ENCODE measurements at places on chromosomes 6 and 20.

DNA sequence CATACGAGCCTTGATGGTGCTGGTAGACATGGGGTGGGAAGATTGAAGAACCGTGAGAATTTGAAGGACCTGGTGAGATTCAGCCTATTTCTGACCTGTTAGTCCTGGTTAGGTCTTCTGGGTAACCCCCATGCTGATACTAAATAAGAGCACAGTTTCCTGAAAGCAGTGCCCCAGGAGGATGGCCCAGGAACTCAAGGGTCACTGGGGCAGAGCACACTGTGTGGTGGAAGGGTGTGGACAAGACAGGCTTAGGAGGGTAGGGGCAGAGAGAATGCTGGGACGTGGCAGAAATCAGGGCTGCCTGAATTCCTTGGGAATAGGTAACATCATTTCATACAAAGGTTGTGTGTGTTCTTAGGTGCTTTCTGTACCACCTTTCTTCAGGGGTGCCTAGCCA, 31.9 kb upstream of the ENPP1 start:
- DNase-seq: no peak

GRCh38 chr6:147154454-147154853, 49.8 kb upstream of the STXBP5 start:
- no peak for DNase-seq

- no peak for DNase-seq
Observed at GRCh38 chr6:80182308-80182707, 75.8 kb downstream of the BCKDHB start.

DNA sequence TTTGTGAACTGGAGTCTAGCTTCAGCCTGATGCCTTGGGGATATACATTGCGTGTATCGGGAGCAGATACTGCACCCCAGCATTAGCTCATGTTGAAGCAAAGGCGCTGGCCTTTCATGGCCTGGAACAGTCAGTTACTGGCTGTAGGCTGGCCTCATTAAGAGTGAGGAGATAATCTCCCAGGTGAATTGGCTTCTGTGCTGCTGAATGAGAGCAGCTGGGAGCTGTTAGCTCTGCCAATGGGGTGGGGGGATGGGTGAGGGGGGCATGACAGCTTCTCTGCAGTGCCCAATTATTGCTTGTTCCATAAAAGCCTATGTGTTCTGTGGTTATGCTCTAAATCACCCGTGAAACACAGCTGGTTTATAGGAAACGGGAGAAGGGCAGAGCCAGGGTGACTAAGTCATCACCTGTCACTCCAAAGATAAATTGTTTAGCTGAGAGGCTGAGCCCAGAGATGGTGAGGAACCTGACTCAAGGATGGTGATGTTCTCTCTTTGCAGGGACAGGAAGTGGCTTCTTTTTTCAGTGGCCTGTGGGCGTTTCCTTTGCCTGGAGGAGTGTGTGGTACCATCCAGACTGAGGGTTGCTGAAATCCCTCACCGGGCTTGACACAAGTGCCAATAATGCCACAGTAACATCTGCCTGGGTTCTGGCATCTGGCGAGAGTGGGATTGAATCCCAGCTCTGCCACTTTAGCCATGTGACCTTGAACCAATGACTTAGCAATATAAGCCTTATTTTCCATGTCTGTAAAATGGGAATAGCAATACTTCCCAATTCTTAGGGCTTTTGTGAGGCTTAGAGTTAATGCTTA, 170.8 kb downstream of the BCAS1 start:
- DNase-seq: no peak

DNA sequence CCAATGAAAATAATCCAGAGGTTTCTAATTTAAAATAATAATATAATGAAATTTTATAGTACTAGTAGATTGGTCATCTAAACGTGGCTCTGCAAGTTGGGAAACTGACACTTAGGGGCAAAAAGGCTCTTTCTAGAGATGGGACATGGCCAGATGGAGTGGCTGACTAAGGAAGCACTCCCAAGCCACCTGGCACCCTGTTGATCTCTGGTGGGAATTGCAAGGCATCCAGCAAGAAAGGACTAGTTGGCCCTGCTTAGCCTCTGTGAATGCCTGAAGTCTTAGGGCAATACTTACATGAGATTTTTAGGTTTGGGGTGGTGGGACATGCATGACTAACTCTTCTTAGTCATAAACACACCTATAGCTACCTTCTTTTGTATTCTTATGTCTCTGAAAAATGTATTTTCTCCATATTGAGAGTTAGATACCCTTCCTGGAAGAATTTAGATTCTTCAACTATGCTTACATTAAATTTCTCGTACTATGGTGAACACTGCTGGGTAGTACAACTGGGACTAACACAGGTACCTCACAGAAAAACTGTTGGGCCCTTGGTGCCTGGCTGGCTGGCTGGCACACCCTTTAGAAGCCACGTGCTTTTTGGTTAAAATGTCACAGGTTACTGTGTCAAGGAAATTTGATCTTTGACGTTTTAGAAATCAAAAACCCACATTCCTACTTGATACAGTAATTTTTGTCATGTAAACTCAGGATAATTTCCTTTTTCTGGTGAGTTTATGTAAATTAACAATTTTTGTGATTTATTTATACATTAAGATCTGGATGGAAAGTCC, 25.0 kb upstream of the SH3BGRL2 start:
- no peak for DNase-seq

DNA sequence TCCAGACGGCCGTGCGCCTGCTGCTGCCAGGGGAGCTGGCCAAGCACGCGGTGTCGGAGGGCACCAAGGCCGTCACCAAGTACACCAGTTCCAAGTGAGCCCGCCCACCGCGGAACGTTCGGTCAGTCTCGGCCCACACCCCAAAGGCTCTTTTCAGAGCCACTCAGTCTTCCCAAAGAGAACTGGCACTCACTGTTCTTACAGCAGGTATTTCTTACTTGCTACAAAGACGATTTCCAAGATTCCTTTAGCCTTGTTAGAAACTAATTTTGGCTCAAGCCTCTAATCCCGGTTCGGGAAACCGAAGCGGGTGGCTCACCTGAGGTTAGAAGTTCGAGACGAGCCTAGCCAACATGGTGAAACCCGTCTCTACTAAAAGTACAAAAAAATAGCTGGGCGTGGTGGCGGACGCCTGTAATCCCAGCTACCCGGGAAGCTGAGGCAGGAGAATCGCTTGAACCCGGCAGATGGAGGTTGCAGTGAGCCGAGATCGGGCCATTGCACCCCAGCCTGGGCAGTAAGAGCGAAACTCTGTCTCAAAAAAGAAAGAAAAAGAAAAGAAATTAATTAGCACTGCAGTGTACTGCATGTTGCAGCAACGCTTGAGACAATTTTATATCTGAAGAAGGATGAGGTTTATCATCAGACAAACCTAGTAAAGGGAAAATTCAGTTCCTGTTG, 73.1 kb downstream of the OR2B2 start:
- no peak for DNase-seq

DNA sequence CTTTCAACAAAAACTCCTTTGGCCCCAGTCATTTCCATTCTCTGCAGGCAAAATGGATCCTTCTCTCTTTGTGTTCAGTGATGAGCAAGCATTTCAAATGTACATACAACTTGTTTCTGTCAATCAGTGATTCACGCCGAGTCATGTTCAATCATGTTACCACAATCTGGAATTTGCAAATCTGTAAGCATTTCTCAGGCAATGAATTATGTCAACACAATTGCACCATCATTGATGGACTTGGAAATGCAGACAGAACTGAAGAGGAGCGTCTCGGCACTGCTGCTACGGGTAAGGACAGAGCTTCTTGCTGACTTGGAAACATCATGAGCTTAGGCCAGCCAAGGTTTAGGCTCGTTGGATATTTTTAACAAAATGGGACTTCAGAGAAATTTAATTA, 132.8 kb upstream of the AGPAT4 start:
- DNase-seq: no peak

DNA sequence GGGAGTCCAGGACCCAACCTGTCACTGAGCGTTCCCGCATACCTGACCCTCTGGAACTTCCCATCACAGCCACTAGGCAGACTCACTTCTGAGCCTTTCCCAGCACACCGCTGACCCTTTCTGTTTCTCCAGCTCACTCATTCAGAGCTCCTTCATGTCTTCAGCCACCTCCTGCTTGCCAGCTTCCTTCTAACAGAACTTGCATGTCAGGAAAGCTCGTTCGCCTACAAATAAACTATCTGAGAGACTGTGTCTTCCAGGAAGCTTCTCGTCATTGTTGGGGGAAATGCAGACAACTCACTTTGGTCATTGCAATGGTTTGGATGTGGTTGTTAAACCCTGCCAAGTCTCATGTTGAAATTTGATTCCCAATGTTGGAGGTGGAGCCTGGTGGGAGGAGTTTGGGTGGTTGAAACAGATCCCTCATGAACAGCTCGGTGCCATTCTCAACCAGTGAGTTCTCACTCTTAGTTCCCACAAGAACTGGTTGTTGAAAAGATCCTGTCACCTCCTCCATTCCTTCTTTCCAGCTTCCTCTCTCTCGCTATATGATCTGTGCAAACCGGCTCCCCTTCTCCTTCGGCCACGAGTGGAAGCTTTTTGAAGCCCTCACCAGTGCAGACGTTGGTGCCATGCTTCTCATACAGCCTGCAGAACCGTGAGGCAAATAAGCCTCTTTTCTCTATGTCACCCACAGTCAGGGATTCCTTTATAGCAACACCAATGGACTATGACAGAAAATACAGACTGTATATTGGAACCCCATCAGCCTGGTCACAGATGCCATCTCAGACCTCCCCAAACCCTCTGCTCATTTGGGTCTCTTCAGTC, 1.4 kb upstream of the MUC21 start:
- DNase-seq: no peak

DNA sequence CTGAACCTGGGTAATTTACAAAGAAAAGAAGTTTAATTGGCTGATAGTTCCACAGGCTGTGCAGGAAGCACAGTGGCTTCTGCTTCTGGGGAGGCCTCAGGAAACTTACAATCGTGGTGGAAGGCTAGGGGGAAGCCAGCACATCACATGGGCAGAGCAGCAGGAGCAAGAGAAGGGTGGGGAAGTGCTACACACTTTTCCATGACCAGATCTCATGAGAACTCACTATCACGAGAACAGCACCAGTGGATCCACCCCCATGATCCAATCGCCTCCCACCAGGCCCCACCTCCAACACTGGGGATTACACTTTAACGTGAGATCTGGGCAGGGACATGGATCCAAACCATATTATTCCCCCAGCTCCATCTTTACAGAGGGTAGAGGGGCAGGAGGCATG, 166.4 kb downstream of the NFATC2 start:
- no peak for DNase-seq

GRCh38 chr6:34232901-34233300, 3.8 kb upstream of the HMGA1 start:
- DNase-seq: no peak

- DNase-seq: no peak
Observed at GRCh38 chr6:32387589-32388340, 16.1 kb upstream of the TSBP1 start.

GRCh38 chr6:74857157-74857556, 348.7 kb downstream of the COL12A1 start:
- no peak for DNase-seq

DNA sequence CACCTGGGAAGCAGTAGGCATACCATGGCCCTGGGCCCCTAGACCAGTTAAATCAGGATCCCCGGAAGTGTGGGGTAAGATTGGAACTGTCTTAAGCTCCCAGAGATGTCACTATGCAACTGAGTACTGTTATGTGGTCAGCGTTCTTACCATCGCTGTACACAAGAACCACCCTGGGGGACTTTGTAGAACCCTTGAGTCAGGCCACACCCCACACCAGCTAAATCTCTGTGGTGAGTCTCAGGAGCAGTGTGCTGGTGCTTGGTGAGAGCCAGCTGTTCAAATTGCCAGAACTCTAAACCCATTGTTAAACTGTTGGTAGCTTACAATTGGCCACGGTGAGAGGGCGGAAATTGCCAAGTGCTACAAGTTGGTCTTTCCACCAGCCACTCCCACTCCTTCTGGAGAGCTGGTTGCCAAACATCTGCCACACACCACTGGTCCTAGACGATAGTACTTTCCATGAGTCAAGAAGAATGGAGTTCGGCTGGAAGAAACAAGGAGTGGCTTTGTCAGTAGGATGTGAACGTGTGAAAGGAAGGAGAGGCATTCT, 80.5 kb upstream of the SYNDIG1 start:
- DNase-seq: no peak

GRCh38 chr6:128493877-128494276, 26.5 kb downstream of the PTPRK start:
- no peak for DNase-seq

DNA sequence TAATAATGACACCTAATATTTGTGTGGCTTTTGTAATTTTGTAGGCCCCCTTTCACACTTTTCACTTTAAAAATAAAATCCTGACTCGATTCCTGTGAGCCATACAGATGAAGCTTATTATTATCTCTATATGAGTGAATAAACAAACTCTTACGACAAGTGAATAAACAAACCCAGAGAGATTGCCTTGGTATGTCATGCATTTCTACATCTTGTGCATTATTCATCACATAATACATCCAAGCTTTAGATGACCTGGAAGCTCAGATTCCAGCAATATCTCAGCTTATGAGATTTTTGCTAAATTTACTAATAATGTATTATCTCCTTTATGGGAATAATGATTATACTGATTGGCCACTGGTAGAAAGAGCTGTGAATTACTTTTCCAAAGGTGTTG, 248.2 kb downstream of the TBX18 start:
- DNase-seq: no peak

- DNase-seq: no peak
Observed at GRCh38 chr6:138004430-138005287, 102.6 kb downstream of the PERP start.

- DNase-seq: no peak
Observed at GRCh38 chr20:22408521-22409402, 175.6 kb downstream of the FOXA2 start.

DNA sequence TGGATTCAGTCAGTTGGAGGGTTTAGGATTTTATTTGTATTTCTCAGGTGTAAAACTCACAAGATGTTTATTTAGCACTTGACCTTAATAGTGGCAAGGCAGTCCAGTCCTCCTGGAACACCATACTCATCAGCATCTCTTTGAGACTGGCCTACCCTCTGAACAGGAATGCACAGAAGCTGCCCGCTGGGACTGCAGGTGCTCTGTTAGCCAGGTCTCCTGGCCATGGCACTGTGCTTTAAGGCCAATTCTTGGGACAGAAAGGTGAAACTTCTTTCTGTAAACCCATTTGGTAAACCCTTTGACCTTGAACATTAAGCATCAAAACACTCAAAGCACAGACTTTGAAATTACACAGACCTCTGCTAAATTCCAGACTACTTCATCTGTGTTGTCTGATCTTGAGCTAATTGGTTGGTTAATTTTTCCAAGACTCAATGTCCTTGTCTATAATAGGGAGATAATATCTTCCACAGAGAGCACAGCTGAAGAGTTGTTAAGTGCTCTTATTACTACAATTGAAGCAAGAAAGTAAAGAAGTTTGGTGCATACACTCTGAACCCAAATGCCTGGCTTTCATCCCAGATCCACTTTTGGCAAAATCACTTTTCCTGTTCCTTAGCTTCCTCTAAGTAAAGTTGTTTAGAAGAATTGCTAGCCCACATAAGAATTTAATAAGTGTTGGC, 54.9 kb upstream of the NT5E start:
- DNase-seq: no peak
